ENCODE measurements at places on chromosomes 12 and 14.

DNA sequence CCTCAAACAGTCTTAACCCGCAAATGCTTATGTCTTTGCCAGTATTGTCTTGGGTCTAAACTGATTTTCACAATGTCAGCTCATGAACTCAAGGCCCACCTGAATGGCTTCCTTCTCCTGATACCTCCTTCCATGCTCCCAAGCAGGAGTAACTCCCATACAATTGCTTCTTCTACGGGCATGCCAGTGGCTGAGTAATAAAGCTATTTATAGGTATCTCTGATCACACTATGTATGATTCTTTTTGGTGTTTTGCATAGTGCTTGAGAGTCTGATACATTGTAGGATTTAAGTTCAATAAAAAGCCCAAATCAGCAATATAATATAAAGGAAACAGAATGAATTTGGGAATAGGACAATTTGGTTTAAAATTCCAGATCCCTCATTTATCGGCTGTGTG lies 235.0 kb upstream of the DCN start:
- H3K4me1 ChIP-seq, result no peaks in the 10 kb centered on the region
- no peak overlapping the region for H3K27ac ChIP-seq
- H3K27me3 ChIP-seq, result no peaks in the 10 kb centered on the region
- no peak for DNase-seq
- H3K4me3 ChIP-seq, result no peak overlapping the region

- no peaks in the 10 kb centered on the region for H3K36me3 ChIP-seq
- H3K4me1 ChIP-seq, result no peaks in the 10 kb centered on the region
- no peak overlapping the region for H3K4me3 ChIP-seq
- H3K27ac ChIP-seq, result no peak overlapping the region
- no peaks in the 10 kb centered on the region for H3K27me3 ChIP-seq
- no peak for DNase-seq
Observed at GRCh38 chr12:48512855-48513254, 12.6 kb upstream of the OR8S1 start.

DNA sequence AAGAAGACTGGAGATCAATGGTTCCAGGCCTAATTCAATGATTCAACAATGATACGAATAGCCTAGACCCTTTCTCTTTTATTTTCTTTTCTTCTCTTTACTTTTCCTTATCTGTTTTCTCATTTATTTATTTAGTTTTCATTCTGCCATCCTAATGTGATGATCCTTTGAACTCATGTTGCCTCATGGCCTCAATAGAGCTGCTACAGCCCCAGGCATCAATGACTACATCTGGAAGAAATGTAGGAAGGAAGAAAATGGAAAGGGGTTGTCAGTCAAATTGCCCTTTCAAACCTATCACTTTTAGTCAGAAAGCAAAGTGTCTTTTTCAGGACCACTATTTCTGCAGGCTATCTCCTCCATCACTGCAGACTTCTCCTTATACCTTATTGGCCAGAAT lies 69.9 kb downstream of the CMKLR1 start:
- DNase-seq, result no peak
- no peak overlapping the region for H3K4me3 ChIP-seq
- H3K36me3 ChIP-seq, result no peaks in the 10 kb centered on the region
- H3K4me1 ChIP-seq, result peaks cover 4% of the 10 kb centered on the region
- peaks cover 16% of the 10 kb centered on the region for H3K27me3 ChIP-seq

GRCh38 chr14:44422699-44423098 lies 84.4 kb downstream of the FSCB start:
- H3K4me1 ChIP-seq, result no peaks in the 10 kb centered on the region
- no peak overlapping the region for H3K27ac ChIP-seq
- no peaks in the 10 kb centered on the region for H3K36me3 ChIP-seq
- DNase-seq, result no peak
- H3K4me3 ChIP-seq, result no peak overlapping the region
- H3K27me3 ChIP-seq, result no peaks in the 10 kb centered on the region

DNA sequence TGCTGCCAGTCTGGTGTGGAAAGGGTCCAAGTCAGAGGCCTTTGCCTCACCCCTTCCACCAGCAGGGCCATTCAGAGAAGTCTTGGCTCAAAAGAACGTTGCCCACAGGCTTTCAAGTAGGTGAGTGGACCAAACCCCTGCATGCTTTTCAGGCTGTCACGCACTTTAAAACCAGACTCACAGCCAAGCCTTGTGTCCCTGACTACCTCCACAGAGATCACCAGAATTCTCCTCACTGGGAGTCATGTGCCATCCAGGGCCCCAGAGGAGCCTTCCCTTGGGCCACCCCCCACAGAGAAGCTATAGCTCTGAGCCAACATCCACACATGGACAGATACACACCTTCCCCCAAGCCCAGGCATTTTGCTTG lies 283.1 kb downstream of the DPF3 start:
- H3K36me3 ChIP-seq, result no peaks in the 10 kb centered on the region
- no peak overlapping the region for H3K4me3 ChIP-seq
- peaks cover 32% of the 10 kb centered on the region for H3K27me3 ChIP-seq
- no peak overlapping the region for H3K27ac ChIP-seq

GRCh38 chr14:99552572-99553216 lies 51.3 kb downstream of the CCDC85C start:
- no peaks in the 10 kb centered on the region for H3K4me1 ChIP-seq
- H3K27ac ChIP-seq, result no peak overlapping the region
- H3K36me3 ChIP-seq, result no peaks in the 10 kb centered on the region
- no peaks in the 10 kb centered on the region for H3K27me3 ChIP-seq
- DNase-seq, result no peak

DNA sequence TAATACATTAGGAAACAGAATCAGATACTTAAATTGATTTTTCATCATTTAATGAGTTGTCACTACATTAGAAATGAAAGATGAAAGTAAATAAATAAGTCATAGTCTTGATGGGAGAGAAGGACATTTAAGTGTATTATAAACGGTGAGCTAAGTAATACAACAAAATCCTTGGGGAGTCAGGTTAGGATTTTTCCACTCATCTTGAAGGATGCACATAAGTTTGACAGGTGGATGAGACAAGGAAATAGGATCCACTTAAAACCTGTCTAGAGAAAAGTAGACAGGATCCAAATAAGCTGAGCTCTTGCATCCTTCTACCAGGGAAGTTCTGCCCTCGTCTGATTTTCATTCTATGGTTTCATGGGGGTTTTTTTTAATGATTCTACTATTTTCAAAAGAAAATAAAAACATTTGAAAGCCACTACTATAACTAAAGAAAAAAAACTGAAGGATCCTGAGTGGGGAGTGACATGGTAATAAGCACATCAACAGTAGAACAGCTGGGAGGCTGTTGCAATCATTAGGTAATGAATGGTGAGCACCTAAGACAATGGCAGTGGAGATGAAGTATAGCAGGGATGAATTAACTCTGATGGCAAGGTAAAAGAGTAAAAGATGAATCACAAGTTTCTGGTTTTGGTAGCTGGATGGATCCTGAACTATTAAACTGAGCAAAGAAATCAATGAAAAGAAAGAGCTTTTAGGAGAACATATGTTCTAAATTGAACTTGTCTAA lies 17.0 kb downstream of the CEP128 start:
- no peak for DNase-seq
- no peaks in the 10 kb centered on the region for H3K27me3 ChIP-seq
- H3K4me3 ChIP-seq, result no peak overlapping the region
- peaks cover 50% of the 10 kb centered on the region for H3K36me3 ChIP-seq
- peaks cover 38% of the 10 kb centered on the region for H3K4me1 ChIP-seq
- H3K27ac ChIP-seq, result no peak overlapping the region

DNA sequence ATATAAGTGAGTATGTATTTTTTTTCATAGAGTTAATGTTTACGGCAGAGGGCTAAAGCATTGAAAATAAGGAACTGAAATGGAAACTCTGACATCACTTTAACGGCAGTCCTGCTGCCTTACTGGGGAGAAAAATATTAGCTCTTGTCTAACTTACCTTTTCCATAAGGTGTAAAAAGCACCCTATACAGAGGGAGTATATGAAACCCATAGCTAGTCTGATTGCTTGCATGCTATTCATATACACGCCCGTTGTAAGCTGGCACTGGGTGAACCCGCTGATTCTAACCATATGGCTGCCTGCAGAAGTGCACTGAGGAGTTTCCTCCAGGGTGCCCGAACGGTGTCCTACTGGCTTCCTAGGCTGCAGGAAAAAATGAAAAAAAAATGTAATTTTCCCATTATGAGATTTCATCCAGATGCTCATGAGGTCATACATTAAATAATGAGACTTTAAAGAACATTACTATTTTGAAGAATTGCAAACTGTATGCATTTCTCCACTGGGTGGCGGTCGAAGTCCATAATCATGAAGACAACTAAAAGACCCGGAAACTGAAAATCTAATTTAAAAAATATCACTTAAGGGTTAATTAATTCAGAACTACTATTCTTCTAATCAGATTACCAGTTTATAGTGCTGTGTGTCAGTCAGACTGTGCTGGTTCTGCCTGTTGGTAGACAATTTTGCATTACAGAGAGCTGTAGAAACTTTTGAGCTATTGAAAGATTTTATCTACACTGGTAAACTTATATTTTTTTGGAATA lies 144.7 kb downstream of the ALX1 start:
- DNase-seq, result peak; percentile 41
- H3K4me1 ChIP-seq, result no peaks in the 10 kb centered on the region
- no peak overlapping the region for H3K27ac ChIP-seq
- no peak overlapping the region for H3K4me3 ChIP-seq
- H3K27me3 ChIP-seq, result peaks cover 2% of the 10 kb centered on the region
- no peaks in the 10 kb centered on the region for H3K36me3 ChIP-seq

DNA sequence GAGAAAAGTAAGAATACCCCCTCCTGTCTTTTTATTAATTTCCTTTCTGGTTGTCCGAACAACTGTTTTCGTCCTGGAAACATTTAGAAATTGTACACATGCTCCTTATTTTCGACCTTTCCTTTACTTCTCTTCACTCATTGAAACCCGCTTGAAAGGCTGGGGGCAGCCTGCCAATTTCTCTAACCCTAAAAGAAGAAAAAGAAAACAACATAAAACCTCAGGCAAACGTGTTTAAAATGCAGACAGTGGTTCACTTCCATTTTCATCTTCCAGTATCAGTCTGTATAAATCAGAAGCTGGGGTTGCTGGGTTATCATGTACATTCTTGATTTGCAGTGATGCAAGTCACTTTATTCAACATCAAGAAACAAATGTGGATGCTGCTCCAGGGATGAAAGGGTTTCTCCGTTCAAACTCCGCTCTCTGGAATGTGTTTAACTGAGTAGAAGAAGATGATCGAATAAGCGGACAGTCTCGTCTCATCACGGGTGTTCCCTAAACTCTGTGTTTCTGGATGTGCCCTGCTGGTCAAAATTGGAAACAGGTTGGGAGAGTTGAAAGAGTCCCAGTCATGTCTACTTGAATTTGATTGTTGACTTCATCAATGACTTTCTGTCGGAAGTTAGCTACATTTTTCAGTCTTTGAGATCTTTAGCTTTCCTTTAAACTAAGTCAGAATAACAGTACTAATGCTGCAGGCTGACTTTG lies 1042.2 kb downstream of the BCL11B start:
- H3K27ac ChIP-seq, result peak overlapping the region; percentile 37
- H3K4me3 ChIP-seq, result no peak overlapping the region
- H3K27me3 ChIP-seq, result no peaks in the 10 kb centered on the region
- no peak for DNase-seq
- peaks cover 50% of the 10 kb centered on the region for H3K4me1 ChIP-seq

DNA sequence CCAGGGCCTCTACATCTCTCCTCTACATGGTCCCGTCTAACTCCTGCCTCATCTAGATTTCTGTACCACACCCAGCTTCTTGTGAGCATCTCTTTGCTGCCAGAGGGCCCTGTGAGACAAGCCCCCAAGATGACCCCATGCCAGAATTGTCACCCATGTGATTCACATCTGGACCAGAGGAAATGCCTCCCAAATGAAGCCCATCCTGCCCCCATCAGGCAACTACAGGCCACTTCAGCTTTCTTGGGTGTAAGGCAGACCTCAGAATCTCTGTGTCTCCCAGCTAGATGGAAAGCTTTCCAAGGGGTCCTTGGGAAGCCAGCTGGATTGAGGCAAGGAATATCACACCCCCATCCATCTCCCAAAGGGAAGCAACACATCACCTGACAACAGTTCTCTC lies 9.3 kb upstream of the OAS3 start:
- no peak overlapping the region for H3K27ac ChIP-seq
- peaks cover 58% of the 10 kb centered on the region for H3K36me3 ChIP-seq
- H3K4me1 ChIP-seq, result peaks cover 5% of the 10 kb centered on the region
- no peaks in the 10 kb centered on the region for H3K27me3 ChIP-seq
- H3K4me3 ChIP-seq, result no peak overlapping the region
- DNase-seq, result no peak

DNA sequence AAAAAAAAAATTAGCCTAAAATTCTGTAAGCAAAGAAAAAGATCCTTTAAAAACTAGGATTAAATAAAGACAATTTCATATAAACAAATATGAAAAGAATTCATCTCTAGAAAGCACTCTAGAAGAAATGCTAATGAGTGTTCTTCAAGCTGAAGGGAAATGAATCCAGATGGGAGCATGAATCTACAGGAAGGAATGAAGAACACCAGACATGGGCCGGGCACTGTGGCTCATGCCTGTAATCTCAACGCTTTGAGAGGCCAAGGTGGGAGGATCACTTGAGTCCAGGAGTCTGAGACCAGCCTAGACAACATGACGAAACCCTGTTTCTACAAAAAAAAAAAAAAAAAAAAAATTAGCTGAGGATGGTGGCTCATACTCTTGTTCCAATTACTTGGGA lies 297.2 kb downstream of the FBXL14 start:
- DNase-seq, result no peak
- H3K36me3 ChIP-seq, result peaks cover 14% of the 10 kb centered on the region
- no peak overlapping the region for H3K4me3 ChIP-seq
- no peaks in the 10 kb centered on the region for H3K4me1 ChIP-seq

DNA sequence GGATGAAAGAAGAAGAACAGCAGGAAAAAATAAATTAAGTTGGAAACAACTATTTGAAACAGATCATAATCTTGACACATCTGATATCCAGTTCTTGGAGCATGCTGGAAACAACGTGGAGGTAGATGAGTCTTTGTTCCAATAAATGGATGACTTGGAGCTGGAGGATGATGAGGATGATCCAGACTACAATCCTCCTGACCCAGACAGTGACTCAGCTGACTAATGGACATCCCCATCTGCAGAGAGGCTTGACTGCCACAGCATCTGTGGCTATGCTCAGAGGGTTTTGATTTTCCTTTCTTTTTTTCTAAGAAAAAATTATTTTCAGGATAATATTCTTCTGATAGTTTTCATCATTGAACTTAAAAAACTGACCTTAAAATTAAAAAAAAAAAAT lies 6.2 kb upstream of the ZDHHC17 start:
- no peak for DNase-seq
- H3K36me3 ChIP-seq, result no peaks in the 10 kb centered on the region

- no peaks in the 10 kb centered on the region for H3K36me3 ChIP-seq
- no peaks in the 10 kb centered on the region for H3K27me3 ChIP-seq
- DNase-seq, result no peak
- H3K4me1 ChIP-seq, result no peaks in the 10 kb centered on the region
- no peak overlapping the region for H3K4me3 ChIP-seq
Observed at GRCh38 chr14:87483271-87484260, 509.4 kb downstream of the GALC start.

Data from activated CD8-positive, alpha-beta T cell treated with anti-CD3 and anti-CD28 coated beads, Interleukin-2, amount 10 ng/mL, durations not matched to agents 7 days and 5 days (primary cell).